ENCODE measurements at places on chromosomes 4 and X. TPM values are rescaled to one million over a fixed set of nuclear protein-coding genes. Genes with fewer than 3 reads are reported as not detected.

Gene ITGB1BP2
- total RNA-seq = 1.00 TPM

Gene CXorf66
- total RNA-seq = not detected

GRCh38 chrX:11532291-11533078, 133.2 kb downstream of the ARHGAP6 start:
- DNase-seq = no peak

DNA sequence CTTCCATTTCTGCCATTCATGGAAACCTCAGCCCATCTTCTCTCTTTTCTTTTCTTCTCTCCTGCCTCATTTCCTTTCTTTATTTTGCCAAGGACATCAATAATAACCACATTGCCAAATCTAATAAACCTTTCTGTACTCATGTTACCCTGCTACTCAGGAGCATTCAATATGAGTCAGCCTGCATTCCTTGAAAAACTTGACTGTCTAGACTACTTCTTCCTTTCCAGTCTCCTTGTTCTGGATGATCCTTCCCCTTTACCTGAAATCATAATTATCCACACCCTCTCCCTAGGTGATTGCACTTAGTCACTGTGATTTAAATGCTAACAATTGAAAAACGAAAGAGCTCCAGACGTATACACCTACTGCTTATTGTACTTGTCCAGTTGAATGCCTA, 253.2 kb upstream of the CENPE start:
- peak; percentile 36 for DNase-seq

DNA sequence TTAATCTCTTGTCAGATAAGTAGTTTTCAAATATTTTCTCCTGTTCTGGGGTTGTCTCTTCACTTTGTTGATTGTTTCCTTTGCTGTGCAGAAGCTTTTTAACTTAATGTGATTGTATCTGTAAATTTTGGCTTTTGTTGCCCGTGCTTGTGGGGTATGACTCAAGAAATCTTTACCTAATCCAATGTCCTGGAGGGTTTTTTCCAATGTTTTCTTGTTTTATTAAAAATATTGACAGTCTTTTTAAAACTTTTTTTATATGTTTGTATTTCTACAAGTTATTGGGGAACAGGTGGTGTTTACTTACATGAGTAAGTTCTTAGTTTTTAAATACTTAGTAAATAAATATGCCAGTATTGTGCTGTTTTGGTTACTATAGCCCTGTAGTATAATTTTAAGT, 44.9 kb downstream of the RTL3 start:
- DNase-seq = no peak

GRCh38 chr4:10589799-10590198, 94.8 kb downstream of the CLNK start:
- DNase-seq = no peak
